NCI-H2171 (cell line): ENCODE measurements at places on chromosomes 12 and 14.
A peak's percentile ranks its signal among the peaks of the same experiment; 100 is the strongest.

DNA sequence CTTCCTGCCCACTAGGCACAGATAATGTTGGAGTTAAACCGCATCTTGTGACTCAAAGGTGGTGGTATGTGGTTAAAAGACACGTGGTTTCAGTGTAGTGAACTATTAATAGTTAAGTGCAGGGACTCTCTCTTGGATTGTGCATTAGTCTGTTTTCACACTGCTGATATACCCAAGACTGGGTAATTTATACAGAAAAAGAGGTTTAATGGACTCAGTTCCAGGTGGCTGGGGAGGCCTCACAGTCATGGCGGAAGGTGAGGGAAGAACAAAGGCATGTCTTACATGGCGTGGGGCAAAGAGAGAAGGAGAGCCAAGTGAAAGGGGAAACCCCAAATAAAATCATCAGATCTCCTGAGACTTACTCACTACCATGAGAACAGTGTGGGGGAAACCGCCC lies 362.3 kb downstream of the GLT1D1 start:
- DNase-seq = no peak

- DNase-seq = no peak
Observed at GRCh38 chr12:65152596-65152995, 16.8 kb upstream of the LEMD3 start.

DNA sequence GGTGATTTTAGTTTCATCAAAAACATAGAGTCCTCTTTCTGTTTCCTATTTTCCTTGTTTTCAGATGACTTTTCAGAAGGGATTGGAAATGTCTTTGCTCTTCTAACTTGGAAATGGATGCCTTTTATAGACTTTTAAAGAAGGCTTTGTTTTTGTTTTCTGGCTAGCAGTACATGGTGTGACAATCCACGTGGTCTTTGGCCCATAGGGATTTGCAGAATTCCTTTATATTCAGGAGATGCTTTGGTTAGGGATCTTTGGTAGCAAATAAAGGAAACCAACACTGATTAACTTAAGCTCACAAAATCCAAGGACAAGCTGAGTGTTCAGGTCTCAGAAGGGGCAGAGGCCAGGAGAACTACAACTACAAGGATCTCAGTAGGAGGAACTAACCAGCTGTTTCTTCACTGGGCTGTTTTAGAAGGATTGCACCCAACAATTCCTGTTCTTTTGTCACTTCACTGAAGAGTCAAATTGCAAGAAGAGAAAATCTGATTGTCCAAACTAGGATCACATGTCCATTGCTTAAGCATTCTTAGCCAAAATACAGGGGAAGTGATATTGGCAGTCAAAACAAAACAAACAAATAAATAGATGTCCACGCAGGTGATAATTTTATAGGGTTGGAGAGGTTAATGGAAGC lies 58.6 kb upstream of the MANSC4 start:
- no peak for DNase-seq

- DNase-seq = no peak
Observed at GRCh38 chr12:49556391-49557186, 11.4 kb downstream of the MCRS1 start.

- DNase-seq = no peak
Observed at GRCh38 chr12:108798551-108799221, 58.7 kb downstream of the SSH1 start.

GRCh38 chr14:96135285-96135684 lies 69.4 kb upstream of the BDKRB2 start:
- DNase-seq = no peak

GRCh38 chr14:69955855-69956845 lies 76.9 kb downstream of the SMOC1 start:
- DNase-seq = no peak

GRCh38 chr14:77141214-77142004 lies at the start of gene ZDHHC22:
Gene ZDHHC22 (minus strand): TSS chr14:77141791. CDS start chr14:77139738, 2,053 bp downstream.
- DNase-seq = peak; percentile 63

- DNase-seq = no peak
Observed at GRCh38 chr14:89504091-89504490, 87.1 kb upstream of the FOXN3 start.

DNA sequence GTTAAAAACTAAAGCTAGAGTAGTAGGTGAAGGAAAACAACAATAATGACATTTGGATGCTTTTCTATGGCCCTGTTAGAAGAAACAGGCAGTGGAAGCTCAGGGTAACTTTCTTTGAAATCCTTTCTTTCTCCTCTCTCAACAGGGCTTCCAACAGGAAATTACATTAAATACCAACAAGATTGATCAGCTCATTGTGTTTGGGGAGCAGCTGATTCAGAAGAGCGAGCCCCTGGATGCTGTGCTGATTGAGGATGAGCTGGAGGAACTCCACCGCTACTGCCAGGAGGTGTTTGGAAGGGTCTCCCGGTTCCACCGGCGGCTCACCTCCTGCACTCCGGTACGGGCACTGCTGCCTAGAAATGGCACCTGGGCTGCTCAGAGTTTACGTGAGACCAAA lies 81.5 kb downstream of the ESR2 start:
- DNase-seq = no peak

- no peak for DNase-seq
Observed at GRCh38 chr14:24032727-24033418, 18.9 kb upstream of the CARMIL3 start.

DNA sequence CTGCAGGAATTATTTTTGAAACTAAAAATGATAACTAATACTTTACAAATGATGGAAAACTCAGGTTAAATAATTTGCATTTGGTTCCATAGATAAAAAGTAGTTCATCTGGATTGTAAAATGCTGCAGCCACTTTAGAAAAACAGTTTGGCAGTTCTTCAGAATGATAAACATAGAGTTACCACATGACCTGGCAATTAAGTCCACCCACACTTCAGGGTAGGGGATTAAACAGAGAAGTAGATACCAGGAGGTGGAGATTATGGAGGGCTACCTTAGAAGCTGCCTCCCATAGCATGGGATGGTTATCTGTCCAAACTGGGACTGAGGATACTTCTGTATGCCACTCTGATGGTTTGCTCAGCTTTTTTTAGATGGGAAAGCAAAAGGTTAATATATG lies 22.2 kb downstream of the ARF6 start:
- DNase-seq = no peak

DNA sequence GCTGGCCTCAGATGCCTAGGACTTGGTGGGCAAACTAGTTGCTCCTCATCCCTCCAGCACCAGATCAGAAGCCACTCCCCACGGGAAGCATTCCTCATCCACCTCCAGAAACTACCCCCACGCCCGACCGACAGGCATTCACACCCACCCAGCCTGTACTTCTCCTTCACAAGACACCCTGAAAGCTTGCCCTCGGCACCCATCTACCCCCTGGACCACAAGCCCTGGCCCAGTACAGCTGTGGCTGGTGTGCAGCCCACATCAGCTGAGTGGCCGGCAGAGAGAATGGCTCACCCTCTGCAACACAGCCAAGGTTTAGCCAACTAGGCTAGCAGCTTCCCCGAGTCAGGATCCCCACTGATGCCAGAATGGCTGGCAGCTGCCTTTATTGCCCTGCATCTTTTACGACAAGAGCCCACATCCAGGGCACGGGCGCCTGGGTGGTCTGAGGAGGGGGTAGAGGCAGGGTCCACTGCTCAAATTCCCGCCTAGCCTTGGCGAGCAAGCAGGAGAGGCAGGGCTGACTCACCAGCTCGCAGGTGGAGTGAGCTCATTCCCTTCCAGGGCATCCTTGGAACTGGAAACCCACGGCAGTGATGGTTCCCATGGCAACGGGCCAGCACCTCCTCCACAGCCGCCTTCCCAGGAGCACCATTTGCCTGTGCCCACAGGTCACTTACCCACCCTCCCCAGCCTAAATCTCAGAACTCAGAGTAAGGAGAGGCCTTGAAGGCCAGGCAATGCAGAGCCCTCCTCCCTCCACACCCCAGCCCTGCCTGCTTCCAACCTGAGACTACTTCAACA lies 17.1 kb downstream of the ACTN1 start:
- DNase-seq = peak; percentile 35

GRCh38 chr12:84408936-84409335 lies 503.7 kb downstream of the SLC6A15 start:
- no peak for DNase-seq

DNA sequence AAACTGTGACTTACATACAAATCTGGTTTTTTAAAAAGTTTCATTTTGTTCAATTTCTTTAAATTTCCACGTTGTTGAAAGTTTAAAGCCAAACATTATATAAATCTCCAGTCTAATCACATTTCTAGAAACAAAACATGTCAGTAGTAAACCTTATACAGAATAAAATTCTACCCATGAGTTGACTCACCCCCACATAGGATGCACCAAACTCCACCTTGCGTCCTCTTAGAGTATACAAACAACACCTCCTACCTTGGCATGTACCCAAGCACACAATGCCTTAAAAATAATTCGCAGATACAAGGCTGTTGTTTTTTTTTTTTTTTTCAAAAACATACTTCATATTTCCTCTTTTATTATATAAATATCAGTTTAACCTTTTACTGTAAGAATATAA lies 3.3 kb downstream of the FBXL14 start:
- DNase-seq = no peak

DNA sequence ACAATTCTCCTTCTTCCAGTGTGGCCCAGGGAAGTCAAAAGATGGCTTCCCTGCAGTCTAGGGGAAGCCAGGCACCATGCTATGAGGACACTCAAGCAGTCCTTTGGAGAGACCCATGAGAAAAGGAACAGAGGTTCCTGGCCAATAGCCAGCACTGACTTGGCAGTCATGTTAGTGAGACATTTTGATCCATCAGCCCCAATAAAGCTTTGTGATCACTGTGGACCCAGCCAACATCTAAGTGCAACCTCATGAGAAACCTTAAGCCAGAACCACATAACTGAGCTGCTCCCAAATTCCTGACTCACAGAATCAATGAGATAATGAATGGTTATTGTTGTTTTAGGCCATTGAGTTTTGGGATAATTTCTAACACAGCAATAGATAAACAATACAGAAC lies 51.0 kb upstream of the NAP1L1 start:
- DNase-seq = no peak

DNA sequence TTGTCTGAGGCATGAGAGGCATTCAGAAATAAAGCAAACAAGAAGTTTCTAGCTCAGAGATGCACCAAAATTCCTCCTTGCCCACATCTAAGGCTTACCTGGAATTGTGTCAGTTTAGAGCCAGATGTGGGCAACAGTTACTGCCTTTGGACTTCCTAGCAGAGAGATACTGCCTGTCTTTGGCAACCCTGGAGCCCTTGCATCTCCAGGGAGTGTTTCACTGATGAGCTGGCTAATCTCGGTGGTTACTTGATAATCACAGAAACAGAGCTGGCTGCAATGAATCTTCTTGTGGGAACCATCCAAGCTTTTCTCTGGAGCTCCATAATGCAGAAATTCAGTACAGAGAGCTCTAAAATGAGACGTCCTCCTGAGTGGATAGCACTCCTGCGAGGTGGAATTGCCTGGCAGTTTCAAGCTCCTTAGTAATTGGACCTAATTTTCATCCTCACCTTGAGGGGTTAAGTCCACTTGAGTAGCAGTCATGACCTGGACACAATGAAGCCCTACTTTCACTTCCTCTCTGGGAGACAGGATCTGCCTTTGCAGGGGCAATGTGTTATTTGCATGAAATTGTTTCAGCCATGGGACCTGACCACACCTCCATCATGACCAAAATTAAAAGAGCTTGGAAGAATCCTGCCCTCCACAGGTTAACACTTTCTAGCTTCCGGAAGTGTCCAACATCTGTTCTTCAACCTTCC lies 108.8 kb upstream of the ARHGAP5 start:
- no peak for DNase-seq

DNA sequence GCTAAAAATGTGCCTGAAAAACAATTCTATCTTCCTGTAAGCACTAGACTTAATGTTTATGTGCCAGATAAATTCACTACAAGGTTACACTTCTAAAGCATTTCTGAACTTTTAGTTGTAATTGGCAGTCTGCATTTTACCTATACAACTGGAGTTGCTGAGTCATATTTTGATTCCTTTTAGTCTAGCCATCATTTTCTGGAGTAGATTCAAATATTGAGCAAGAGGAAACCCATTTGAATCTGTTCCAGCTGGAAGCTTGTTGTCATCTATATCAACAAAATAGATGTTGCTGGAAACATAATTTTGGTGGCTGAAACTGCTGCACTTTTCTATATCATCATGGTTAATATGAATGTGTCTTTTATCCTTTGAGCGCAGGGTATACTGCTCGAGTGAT lies 122.2 kb upstream of the CCDC175 start:
- no peak for DNase-seq

- no peak for DNase-seq
Observed at GRCh38 chr12:113207613-113208040, 13.6 kb upstream of the TPCN1 start.

GRCh38 chr14:22179190-22179589 lies 409.8 kb downstream of the DAD1 start:
- no peak for DNase-seq

GRCh38 chr12:44476683-44477082 lies 399.4 kb downstream of the NELL2 start:
- DNase-seq = no peak

- DNase-seq = no peak
Observed at GRCh38 chr14:90451443-90451842, 54.6 kb downstream of the CALM1 start.

- DNase-seq = no peak
Observed at GRCh38 chr12:77615332-77615731, 215.4 kb upstream of the NAV3 start.

DNA sequence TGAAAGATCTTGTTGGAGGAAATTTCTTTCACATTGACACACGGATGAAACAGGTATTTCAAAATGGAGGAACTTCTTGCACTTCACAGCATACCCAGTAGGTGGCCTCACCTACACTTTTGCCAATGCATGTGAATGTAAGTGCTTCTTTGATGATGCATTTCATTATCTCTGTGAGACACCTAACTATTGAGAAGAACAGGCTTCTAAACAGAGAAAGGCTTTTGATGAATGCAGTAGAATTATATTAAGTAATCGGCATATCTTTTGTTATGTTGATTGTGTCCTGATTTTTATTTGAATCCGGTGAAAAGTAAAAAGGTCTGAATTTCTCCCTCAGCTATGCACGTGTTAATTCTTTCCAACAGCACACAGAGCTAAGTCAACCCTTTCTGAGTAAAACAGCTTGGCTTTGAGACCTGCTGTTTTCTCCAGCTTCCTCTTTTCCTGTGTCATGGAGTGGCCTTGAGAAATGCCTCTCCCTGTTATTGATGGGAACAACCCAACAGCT lies 399.0 kb downstream of the NAV3 start:
- no peak for DNase-seq

- DNase-seq = no peak
Observed at GRCh38 chr12:65529771-65530435, 251.4 kb downstream of the MSRB3 start.

GRCh38 chr12:98110536-98110935 lies 404.9 kb upstream of the TMPO start:
- no peak for DNase-seq
